ENCODE measurements at places on chromosomes 6 and 20.

GRCh38 chr6:83862776-83863471, 3.4 kb downstream of the CYB5R4 start:
- no peak for DNase-seq

- DNase-seq = no peak
Observed at GRCh38 chr6:81547149-81547548, 205.3 kb downstream of the TENT5A start.

GRCh38 chr6:88858455-88858854, 105.0 kb downstream of the RNGTT start:
- DNase-seq = no peak

- DNase-seq = no peak
Observed at GRCh38 chr6:36674942-36675341, 3.6 kb upstream of the CDKN1A start.

DNA sequence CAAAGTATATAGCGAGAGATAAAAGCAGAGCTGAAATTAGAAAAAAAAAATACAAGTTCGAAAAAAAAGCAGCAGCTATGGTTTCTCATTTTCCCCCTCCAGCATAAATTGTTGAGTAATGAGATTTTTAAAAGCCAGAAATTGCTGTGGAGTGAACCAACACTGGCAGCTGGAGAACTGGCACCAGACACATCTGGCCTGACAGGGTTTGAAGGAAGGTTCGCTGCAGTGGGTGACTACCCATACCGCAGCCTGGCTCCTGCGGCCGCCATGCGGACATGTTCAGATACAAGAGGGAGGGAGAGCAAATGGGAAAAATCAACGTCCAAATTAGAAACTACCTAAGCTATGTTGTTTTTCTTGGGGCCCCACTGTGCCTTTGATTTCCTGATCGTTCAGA, 3.3 kb downstream of the APCDD1L start:
- no peak for DNase-seq

GRCh38 chr6:139586273-139586672, 211.8 kb upstream of the CITED2 start:
- no peak for DNase-seq

DNA sequence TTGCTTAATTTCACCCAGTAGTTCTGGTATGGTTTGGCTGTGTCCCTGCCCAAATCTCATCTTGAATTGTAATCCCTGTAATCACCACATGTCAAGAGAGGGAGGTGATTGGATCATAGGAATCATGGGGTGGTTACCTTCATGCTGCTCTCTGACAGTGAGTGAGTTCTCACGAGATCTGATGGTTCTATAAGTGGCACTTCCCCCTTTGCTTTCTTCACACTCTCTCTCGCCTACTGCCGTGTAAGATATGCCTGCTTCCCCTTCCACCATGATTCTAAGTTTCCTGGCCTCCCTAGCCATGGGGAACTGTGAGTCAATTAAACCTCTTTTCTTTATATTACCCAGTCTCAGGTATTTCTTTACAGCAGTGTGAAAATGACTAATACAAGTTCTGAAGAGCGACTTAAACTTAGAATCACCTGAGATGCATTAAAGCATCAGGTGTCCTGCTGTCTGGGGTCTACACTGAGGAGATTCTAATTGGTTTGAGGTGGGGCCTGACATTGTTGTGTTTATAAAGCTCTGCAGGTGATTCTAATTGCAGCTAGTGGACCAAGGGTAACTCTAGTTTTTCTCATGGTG, 82.1 kb upstream of the DTNBP1 start:
- no peak for DNase-seq
